Gastroesophageal sphincter (tissue), 4 donors: ENCODE measurements at places on chromosomes 2 and 18. TPM values are rescaled to one million over a fixed set of nuclear protein-coding genes. Genes with fewer than 3 reads are reported as not detected.

LIPG gene
- 0.12 TPM for total RNA-seq

GRCh38 chr2:62013641-62014040 is 108.2 kb downstream of the COMMD1 start:
- ATAC-seq: no peak

GRCh38 chr2:26274058-26274613 is 29.4 kb downstream of the HADHB start:
- ATAC-seq: peak; percentile 96

DNA sequence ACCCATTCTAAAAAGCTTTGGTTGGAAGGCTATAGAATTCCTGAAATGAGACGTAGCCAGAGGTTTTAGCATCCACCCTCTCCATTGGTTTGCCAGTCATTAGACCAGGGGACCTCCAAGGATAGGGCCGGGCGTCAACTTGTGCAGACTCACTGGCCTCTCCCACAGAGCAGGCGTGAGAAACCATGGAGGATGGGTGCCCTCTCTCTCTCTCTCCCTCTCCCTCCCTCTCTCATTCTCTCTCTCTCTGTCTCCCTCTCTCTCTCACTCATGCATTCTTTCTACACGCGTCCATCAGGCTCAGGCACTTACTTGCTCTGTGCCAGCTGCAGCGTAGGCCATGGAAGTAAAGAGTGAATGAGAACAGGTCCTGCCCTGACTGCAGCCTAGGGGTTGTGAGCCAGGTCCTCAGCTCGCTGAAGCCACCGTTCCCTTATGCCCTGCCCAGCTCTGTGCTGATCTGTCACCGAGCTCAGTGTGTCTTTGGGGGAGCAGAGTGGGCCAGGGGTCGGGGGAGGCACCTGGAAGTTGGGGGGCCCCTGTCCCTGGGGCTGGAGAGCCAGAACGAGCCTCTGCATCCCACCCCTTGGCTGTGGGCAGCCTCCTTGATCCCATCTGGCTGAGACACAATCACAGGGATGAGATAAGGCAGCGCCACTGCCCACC is 304.4 kb upstream of the HS6ST1 start:
- ATAC-seq: no peak

GNAL gene
- total RNA-seq: 13.5 TPM

ECEL1 gene
- not detected for total RNA-seq
